ENCODE measurements at places on chromosomes 13 and 19. TPM values are rescaled to one million over a fixed set of nuclear protein-coding genes. Genes with fewer than 3 reads are reported as not detected.

Gene FGF14
- total RNA-seq = 0.23 TPM

Gene SLC25A41
- total RNA-seq = 0.55 TPM

Gene PSG2
- 0.41 TPM for total RNA-seq

Gene MEIS3
- total RNA-seq = 93.7 TPM

Gene SPACA4
- not detected for total RNA-seq

Gene SYNGR4
- total RNA-seq = not detected

Gene QPCTL
- 23.4 TPM for total RNA-seq

Gene CACNA1A
- total RNA-seq = 9.4 TPM

Gene TPRX1
- not detected for total RNA-seq

Gene ZNF546
- total RNA-seq = 3.0 TPM

Gene CEACAM8
- total RNA-seq = not detected

Gene IFI30
- 2.3 TPM for total RNA-seq

Gene BRSK1
- 17.6 TPM for total RNA-seq

Gene ICAM4
- total RNA-seq = 0.20 TPM

Gene FBXO27
- 4.1 TPM for total RNA-seq

Gene NKPD1
- not detected for total RNA-seq

Gene ZNF20
- total RNA-seq = 8.2 TPM

Gene FFAR3
- not detected for total RNA-seq

Gene LILRB2
- total RNA-seq = not detected

Gene SLC6A16
- total RNA-seq = 4.6 TPM

Gene RNASEH2A
- total RNA-seq = 5.4 TPM

Gene LIM2
- total RNA-seq = not detected

Gene GIPC3
- total RNA-seq = 0.10 TPM

Gene DKKL1
- 0.89 TPM for total RNA-seq

Gene NOVA2
- total RNA-seq = 10.7 TPM

Gene ZNF208
- 0.05 TPM for total RNA-seq

Gene ZNF791
- total RNA-seq = 29.6 TPM

Gene SELENOV
- total RNA-seq = not detected

Gene ACTMAP
- total RNA-seq = 9.6 TPM

Gene OLFM2
- total RNA-seq = 97.4 TPM

Gene ZNF45
- 15.8 TPM for total RNA-seq

Gene KLK4
- not detected for total RNA-seq

Gene FCAR
- total RNA-seq = not detected

Gene PGLYRP2
- not detected for total RNA-seq

Gene GRK1
- not detected for total RNA-seq

Gene LYPD5
- not detected for total RNA-seq

Gene TLE6
- total RNA-seq = 0.11 TPM

Gene ZNF813
- total RNA-seq = 4.1 TPM

Gene C5AR1
- 4.6 TPM for total RNA-seq

Gene ANGPTL4
- total RNA-seq = 115 TPM

Gene NLRP11
- not detected for total RNA-seq

Gene PBX4
- 0.93 TPM for total RNA-seq

Gene ZSCAN4
- 1.2 TPM for total RNA-seq

Gene ZNF418
- 10.4 TPM for total RNA-seq

Gene OR10H1
- total RNA-seq = not detected

Gene ZNF132
- 1.4 TPM for total RNA-seq

Gene AMER2
- 0.02 TPM for total RNA-seq

Gene TBC1D17
- total RNA-seq = 29.1 TPM

Gene CDK8
- 27.4 TPM for total RNA-seq

Gene ELSPBP1
- total RNA-seq = not detected

Gene RETN
- not detected for total RNA-seq

Gene MIA
- total RNA-seq = 2.5 TPM

Gene CTXN1
- total RNA-seq = 49.5 TPM

Gene AP1M1
- total RNA-seq = 90.8 TPM

Gene CYP2A7
- not detected for total RNA-seq

Gene WDR87
- not detected for total RNA-seq
